ENCODE measurements at places on chromosomes 7 and 10.
A peak's percentile ranks its signal among the peaks of the same experiment; 100 is the strongest.

DNA sequence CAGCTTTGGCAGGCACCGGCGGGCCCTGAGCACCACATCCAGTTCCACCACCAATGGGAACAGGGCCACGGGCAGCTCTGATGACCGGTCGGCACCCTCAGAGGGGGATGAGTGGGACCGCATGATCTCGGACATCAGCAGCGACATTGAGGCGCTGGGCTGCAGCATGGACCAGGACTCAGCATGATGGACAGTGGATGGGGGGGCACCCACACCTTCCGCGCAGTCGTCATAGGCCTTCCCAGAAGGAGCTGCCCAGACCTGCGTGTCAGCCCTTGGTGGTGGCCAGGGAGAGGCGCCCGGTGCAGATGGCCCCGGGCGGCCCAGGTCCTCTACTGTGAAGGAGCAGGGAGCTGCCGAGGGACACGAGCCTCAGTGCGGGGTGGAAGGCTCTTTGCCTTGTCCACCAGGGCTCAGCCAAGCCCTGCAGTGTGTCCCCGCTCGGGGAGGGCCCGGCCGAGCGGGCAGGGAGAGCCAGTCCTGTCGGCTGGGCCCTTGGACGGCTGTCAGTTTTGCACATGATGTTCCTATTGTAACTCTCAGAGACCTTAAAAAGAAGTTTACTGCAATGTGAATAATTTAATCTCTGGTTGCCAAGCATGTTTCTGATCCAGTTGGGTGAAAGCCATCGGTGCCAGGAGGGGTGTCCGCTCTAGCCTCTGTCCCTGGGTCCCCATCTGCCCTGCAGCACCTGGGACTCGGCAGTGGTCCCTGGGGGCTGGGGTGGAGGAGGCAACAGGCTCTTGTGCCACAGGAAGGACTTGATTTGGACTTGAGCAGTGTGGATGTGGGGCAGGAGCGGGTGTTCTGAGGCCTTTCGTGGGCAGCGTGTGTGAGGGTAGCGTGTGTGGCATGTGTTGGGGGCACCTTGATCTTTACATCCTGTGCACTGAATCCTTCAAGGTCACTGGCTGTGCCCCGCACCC is 12.6 kb downstream of the NACAD start:
- DNase-seq = no peak

DNA sequence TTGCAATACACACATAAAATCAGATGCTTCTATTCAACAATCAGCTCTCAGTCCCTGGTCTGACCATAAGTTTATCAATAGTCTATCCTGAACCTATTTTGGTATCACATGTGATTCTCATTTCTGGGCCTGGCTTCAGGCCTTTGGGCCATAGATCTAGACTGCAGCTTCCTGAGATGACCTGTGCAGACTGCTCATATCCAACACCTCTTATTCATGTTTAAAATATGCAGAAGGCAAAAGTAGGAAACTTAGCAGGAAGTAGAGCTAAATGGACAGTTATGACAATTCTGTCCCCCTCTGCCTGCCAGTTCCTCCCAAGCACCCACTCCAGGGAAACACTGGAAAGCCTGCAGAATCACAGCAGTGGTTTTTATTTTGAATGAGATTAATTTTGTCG is 53.3 kb downstream of the C7orf25 start:
- DNase-seq = no peak

DNA sequence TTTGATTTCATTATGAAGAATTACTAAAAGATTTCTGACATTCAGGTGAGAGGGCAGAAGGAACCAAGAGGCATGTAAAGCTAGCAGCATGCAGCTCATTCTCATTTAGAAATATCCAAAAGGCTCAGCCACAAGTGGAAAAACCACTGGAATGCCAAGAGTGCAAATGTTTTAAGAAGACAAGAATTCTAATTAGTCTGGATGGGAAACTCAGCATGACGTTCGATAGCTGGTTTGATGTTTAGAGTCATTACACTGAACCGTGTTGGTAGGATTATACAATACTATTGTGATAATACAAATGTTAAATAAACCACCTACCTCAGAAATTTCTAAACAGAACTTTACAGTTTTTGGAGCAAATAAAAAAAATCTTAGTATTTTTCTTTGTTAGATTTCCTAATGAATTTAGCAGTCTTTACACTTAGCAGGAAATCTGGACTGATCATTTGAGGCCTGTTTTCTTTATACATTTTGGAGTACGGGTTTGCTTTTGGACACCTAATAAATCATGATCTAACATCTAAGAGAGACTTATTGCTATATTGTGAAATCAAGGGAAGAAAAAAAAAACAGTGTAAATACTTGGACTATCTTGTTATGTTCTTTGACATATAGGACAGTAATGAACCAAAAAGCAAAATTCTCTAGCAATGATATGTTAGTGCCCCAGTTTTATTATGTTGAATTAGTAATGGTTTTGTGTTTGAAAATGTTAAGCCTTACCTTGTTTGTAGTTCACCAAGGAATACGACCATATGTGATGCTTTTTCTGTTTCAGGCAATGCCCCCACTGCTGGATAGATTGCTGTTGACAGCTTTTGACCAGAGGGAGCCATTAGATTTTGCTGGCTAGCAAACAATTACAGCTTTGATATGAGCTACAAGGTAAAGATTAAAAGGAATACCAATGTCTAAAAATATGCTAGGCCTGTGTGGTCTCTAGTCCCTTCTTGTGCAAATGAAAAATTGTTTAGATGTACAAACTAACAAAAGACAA is 354.1 kb upstream of the SEMA3A start:
- DNase-seq = no peak

DNA sequence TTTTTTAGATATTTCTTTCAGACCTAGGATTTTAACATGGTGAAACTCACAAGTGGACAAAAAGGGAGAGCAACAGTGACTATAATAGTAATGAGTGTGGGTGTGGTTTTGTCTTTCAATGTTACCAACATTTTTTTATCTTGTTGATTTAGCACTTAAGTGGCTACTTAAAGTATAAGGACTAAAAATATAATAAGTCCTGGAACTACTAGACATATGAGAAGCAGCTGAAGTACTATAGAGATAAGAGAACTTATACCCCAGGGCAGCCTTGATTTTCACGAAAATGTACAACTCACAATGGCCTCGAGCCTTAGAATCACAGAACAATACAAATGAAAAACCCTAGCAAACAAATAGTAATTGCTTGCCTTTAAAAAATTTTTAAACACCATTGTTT is 1151.8 kb downstream of the TYW1 start:
- DNase-seq = no peak

DNA sequence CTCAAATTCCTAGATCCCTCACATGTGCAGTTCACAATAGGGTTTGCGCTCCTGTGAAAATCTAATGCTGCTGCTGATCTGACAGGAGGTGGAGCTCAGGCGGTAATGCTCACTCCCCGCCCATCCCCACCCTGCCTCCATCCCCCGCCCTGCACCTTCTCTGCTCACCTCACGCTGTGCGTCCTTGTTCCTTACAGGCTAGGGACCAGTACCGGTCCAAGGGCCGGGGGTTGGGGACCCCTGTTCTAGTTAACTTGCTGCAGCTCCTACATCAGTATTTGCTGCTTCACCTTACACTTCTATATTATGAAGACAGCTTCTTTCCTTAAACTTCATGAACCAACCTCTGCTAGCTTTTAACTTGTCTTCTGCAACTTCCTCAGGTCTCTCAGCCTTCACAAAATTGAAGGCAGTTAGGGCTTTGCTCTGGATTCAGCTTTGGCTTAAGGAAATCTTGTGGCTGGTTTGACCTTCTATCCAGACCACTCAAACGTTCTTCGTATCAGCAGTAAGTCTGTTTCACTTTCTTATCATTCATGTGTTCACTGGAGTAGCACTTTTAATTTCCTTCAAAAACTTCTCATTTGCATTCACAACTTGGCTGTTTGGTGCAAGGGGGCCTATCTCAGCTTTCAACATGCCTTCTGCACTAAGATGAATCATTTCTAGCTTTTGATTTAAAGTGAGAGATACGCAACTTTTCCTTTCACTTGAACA is 1.7 kb upstream of the TNKS2 start:
- DNase-seq = peak; percentile 4

GRCh38 chr10:113042868-113043267 is 92.8 kb downstream of the TCF7L2 start:
- DNase-seq = no peak

DNA sequence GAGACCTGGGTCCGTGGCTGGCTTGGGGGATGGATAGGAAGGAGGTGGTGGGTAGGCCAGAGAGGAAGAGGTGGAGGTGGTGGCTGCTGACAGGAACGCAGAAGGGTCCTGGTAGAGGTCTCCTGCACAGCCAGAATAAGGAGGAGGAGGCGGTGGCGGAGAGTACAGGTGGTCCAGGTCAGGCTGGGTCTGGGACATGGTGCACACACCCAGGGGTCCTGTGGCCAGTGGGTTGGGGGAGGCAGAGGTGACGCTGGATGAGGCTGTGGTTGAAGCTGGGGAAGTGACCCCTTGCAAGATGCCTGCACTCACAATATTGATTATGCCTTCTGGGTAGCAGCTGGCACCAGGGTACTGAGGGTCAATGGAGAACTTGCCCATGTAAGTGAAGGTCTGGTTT is 2.2 kb downstream of the EGR2 start:
- DNase-seq = no peak

- no peak for DNase-seq
These were observed 565.5 kb upstream of the IGFBP3 start for GRCh38 chr7:46486256-46487206.

DNA sequence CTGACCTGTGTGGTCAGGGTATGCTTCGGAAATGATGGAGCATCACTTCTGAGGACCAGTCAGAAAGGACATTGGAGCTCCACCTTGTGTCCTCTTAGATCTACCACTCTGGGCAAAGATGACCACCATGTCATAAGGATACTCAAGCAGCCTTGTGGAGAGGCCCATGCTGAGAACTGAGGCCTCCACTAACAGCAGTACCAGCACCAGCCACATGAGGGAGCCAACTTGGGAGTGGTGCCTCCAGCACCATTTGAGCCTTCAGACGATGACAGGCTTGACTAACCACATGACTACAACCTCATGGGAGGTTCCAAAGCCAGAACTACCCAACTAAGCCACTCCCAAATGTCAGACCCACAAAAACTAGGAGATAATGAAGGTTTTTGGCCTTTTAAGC is 116.0 kb downstream of the NPTX2 start:
- peak; percentile 54 for DNase-seq
